Natural killer cell (primary cell): ENCODE measurements at places on chromosomes 7 and 10.
A peak's percentile ranks its signal among the peaks of the same experiment; 100 is the strongest.

GRCh38 chr10:26556748-26557640 lies 118.9 kb downstream of the APBB1IP start:
- peak; percentile 73 for DNase-seq

- peak; percentile 51 for DNase-seq
Measured at GRCh38 chr7:92685136-92686042, 95.2 kb upstream of the FAM133B start.

GRCh38 chr7:48458701-48459524 lies 287.7 kb downstream of the ABCA13 start:
- no peak for DNase-seq

DNA sequence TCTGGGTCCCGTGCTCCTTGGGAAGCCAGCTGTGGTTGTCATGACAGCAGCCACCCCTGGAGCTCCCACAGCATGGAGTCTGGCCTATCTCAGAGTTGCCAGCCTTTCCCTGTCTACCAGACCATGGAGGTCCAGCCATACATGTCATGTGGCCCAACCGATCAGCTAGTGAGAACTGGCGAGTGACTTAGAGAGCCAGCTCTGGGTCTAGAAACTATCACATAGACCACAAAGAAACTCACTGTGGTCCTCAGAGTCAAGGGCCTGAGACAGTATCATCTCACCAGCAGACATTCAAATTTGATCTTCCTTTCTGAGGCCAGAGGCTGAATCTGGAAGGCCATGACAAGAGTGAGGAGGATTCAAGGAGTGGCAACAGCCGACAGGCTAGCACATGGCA lies 223.3 kb upstream of the GPR26 start:
- DNase-seq: no peak

DNA sequence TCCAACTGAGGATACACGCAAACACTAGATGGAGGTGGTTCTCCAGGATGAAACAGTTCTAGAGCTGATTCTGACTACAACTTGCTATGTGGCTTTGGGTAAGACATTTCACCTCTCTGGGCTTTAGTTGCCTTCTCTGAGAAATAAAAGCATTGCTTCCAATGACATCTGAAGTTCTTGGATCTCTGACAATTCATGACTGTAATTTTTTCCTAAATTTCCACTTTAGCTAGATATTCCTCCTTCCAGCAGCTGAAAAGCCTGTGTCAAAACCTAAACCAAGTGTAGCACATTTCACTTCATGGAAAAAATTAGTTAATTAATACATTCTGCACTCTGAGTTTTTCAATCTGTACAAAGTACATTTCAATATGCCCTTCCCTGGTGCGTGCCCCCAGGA lies 50.0 kb upstream of the ANK3 start:
- no peak for DNase-seq
